ENCODE measurements at places on chromosomes 4 and X. TPM values are rescaled to one million over a fixed set of nuclear protein-coding genes. Genes with fewer than 3 reads are reported as not detected.

POU4F2 gene
- total RNA-seq: not detected

NEUROG2 gene
- total RNA-seq: not detected

NMU gene
- 0.74 TPM for total RNA-seq

PRR32 gene
- total RNA-seq: not detected

CYLC1 gene
- not detected for total RNA-seq

MAGEA4 gene
- total RNA-seq: not detected

MAGEC1 gene
- 0.02 TPM for total RNA-seq

PPBP gene
- not detected for total RNA-seq

DDX53 gene
- total RNA-seq: not detected

DDX60 gene
- total RNA-seq: 4.2 TPM

PRSS12 gene
- 0.25 TPM for total RNA-seq

SOD3 gene
- total RNA-seq: not detected

RIBC1 gene
- 0.94 TPM for total RNA-seq

MAP3K15 gene
- total RNA-seq: 1.7 TPM

RBMXL3 gene
- not detected for total RNA-seq

NCBP2L gene
- not detected for total RNA-seq

HSPA4L gene
- 9.0 TPM for total RNA-seq

PPP4R3C gene
- total RNA-seq: not detected

MAML3 gene
- total RNA-seq: 11.9 TPM

MFAP3L gene
- 3.8 TPM for total RNA-seq

DOK7 gene
- total RNA-seq: 0.75 TPM

FAM114A1 gene
- 30.1 TPM for total RNA-seq

Measured in A549 treated with RU486 at 1 μM for 4 hours (cell line).